ENCODE measurements at places on chromosomes 6 and 20.

DNA sequence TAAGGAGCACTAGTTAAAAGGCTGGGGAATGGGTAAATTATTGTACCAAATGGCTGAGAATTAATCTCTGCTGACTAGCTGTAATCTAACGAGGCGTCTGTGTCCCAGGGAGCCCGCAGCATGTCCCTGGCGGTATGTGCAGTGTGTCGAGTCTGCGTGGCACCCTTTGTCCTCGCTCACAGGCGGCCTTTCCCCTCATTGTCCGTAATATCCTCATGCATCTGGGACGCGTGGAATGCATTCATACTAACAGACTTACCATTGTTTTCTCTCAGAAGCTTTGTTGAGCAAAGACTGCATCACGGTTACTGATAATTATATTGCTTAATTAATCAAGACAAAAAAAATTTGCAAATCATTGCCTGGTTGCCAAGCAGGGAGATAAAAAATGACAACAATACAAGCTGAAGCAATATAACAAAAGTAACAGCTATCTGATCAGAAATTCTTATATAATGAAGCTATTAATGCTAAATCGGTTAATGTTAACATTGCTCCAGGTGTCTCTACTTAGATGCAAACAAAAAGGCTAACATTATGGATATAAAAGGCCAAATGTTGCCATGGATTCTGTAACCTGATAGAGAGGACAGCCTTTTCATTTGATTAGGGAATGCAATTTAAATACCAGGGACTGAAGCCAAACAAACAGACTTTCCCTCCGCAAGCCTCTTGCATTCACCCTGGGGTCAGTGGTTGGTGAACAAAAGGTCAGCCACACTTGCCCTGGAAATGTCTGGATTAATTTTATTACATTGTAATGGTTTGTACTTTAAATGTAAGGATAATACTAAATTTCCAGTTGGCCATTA, 124.8 kb downstream of the INSM1 start:
- DNase-seq = no peak

- no peak for DNase-seq
These were observed 519 bp downstream of the CBLN4 start for GRCh38 chr20:56004611-56005388.

- no peak for DNase-seq
These were observed 668.2 kb upstream of the GJE1 start for GRCh38 chr6:141464490-141464889.

- no peak for DNase-seq
These were observed 22.4 kb upstream of the TASP1 start for GRCh38 chr20:13661070-13661685.

DNA sequence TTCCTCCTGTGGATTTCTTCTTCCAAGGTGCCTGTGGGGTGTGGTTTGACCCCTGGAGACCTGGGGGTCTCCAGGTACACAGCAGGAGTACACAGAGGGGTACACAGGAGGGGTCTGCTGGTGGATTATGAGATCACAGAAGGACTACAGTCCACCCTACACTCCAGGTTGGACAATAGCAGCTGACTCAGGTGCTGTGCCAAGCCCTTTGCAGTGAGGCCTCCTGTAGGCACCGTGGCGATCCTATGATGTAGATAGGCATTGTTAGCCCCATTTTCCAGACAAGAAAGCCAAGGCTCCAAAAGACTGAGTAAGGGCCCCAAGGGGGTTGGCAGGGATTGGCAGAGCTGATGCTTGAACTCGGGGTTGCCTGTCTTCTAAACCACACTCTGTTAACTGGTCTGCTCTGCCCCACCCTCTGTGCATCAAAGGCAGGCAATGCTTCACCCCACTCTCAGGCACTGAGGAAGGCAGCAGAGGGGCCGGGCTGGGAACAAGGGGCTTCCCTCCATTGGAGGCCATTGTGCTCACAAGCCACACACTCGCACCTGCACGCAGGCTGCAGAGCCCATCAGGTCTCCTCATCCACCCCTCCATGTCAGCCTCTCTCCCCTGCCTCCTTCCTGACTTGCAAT, 77.5 kb upstream of the SIRPA start:
- DNase-seq = no peak

- DNase-seq = no peak
These were observed 45.3 kb upstream of the COL21A1 start for GRCh38 chr6:56292505-56293181.

- DNase-seq = no peak
These were observed 45.3 kb downstream of the RNF24 start for GRCh38 chr20:3970016-3970415.

DNA sequence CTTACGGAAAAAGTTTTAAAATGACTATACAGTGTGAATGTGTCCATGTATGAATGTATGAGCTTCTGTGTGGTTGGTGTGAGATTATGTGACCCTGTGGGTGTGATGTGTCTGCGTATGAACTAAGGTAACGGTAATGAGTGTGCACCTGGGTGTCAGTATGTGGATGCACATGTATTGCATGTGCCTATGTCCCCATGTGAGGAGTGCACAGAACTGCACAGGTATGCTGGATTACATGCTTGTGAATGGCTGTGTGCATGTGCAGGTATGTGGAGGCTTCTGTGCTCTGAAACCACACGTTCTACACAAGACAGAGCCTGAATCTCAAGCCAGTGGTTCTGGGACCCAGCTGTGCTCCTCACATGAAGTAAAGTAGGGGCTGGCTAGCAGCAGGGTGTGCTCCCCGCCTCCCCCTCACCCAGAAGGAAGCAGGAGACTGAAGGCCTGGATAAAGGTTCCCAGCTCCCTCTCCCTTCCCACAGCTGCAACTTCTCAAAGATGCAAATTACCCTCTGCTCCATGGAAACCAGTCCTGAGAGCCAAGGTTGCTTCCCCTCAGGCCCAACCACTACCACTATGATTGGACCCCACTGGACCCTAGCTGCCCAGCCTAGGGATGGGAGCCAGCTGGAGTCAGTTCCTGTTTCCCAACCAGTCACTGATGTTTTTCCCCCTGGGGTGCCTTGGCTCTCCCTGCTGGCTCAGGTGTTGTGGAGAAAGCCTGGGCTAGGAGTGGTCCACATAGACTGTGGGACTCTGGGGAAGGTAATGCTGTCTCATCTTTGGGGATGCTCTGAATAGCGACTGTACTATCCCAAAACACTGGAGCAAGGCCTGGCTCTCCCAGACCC, 24.8 kb upstream of the SPDEF start:
- no peak for DNase-seq

GRCh38 chr6:25165177-25165576, 114.0 kb upstream of the CARMIL1 start:
- no peak for DNase-seq

DNA sequence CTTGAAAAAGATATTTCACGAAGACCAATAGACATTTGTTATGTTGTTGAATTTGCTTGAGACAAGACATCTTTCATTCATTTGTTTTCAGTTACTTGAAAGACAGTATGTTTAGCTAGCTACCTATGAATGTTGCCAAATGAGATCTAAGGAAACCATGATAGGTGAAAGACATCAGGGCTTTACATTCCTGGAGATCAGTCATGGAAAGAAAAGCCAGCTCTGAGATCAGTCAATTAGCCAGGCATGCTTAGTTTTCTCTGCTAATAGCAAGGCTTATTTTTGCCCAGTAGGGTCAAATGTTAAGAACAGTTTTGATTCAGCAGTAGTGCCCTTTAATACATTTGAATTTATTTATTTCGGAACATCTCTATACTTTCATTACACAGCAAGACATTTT, 116.5 kb upstream of the EDN1 start:
- DNase-seq = no peak

DNA sequence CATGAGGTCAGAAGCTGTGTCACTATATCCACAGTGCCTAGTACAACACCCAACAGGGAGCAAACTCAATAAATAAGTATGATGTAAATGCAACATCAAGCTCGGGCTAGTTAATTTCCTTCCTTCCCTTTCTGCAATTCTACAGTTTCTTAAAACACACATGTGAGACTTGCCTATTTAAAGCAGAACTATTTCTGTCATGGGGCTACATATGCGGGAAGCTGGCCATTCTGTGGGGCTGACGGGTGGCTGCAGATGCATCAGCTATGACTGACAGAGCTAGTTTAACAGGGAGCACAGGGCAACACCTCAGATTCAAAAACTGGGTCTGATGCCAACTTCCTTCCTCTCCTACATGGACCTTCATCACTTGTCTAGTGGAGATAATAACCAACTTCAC, 118.1 kb upstream of the ENPP5 start:
- no peak for DNase-seq

- DNase-seq = no peak
These were observed 616.7 kb upstream of the EPHA7 start for GRCh38 chr6:94036024-94036423.

- no peak for DNase-seq
These were observed 404.1 kb downstream of the FOXA2 start for GRCh38 chr20:22180244-22180643.

DNA sequence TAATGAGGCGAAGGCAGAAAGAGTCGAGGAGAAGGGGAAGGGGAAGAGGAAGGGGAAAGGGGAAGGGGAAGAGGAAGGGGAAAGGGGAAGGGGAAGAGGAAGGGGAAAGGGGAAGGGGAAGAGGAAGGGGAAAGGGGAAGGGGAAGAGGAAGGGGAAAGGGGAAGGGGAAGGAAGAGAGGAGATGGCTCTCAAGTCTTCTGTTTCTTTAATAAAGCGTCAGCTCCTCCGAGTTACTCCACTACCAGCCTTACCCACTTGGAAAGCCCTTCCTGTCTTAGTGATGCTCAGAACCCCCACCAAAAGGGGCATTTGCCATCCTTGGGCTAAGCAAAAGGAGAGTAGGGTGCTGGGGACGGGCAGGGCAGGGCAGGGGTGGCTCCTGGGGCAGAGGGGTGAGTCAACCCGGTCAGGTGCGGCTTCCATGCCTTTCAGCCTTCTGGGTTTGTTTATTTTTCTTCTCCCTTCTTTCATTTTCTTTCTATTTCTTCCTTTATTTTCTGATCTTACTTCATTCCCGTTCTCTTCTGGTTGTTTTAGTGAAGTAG, 476 bp upstream of the CLIC5 start:
- no peak for DNase-seq

DNA sequence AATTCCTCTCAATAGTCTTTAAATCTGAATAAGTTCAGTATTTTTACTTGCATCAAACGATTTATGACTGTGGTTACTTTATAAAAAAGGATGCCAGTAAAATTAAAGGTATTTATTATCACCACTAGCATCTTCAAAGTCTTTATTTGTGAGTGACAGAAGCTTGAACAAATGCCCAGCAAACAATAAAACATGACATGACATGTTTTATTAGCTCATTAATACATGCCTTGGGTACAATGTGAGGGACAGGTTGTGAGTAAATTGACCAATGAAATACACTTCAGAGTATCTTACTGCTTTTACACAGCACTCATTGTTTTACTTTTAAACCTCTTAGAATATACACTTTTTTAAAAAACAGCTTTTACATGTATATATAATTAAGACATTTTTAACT, 113.4 kb upstream of the BEND3 start:
- DNase-seq = no peak

DNA sequence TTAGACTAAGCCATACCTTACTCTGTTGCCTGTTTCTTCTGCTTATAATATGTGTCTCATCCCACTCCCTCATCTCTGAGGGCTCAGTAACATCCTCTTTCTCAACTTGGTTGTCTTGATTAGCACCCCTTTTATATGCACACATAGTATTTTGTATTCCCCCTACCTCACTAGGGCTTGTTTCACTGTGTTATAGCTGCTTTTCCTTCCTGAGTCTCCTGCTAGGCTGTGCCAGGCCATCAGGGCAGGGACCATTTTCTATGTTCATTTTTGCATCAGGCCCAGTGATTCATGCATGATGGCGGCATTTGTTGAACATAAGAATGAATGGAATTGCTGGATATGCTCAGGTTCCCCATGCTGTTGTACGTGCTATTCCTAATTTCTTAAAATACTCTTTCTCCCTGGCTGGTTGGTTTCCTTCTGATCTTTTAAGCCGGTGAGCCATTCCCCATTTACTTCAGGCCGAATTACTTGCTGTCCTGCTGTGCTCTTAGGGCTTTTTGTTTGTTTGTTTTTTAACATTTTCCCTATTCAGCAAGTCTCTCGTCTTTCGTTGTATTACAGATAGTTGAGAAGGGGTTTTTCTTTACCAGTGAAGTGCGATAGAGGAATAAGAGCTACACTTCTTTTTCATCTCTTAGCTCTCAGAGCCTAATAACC, 183.2 kb downstream of the CARMIL1 start:
- DNase-seq = no peak

DNA sequence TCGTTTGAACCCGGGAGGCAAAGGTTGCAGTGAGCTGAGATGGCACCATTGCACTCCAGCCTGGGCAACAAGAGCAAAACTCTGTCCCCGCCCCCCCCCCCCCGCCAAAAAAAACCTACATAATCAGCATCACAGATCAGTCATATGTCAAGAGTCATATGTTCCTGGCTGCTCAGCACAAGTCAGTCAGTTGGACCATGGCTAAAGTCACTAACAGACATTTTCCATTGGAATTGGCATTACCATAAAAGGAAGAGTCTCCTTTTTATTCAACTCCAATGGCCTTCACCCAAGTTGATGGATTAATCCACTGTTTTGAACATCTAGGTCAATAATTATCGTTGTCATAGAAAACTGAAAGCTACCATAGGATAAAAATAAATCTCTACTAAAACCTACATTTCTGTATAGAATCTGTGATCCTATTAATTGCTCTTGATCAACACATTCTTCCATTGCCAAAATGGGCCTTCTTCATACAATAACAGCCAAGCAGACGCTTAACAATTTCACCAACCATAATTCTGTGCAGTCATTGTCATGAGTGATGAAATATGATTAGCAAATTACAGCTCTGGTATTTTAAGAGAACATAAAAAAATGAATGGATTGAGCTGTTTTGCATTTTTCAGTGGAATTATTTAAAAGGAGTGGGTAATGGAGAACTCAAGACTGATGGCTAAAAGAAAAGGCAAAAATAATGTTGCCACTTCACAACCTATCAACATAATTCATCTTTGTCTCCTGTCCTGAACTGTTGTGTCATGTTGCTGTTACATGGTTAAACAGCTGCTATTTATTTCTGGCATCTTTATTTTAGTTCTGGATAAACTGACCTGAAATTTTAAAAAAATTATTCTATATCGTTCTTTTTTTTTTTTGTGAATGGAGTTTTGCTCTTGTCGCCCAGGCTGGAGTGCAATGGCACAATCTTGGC, 555.5 kb upstream of the JARID2 start:
- no peak for DNase-seq

DNA sequence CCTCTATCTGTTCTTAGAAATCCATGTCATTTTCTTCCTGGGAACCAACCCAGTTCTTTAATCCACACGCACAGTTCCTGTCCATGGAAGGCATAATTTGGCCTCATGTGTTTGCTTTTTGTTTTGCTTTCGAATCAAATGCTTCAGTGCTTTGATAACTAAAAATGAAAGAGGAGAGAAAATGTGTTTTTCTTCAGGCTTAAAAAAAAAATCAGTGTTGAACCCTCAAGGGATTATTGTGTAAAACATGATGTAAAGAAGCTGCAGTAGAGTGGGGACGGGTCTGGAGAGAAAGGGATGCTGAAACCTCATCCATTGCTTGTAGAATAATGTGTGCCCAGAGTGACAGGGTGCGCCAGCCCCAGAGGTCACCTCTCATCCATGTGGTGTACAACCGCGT, 197.5 kb upstream of the JARID2 start:
- DNase-seq = no peak

Measured in activated CD4-positive, alpha-beta T cell treated with anti-CD3 and anti-CD28 coated beads, Interleukin-2, amount 50 U/mL, for 4 hours (primary cell).